ENCODE measurements at places on chromosomes 12 and 14.

DNA sequence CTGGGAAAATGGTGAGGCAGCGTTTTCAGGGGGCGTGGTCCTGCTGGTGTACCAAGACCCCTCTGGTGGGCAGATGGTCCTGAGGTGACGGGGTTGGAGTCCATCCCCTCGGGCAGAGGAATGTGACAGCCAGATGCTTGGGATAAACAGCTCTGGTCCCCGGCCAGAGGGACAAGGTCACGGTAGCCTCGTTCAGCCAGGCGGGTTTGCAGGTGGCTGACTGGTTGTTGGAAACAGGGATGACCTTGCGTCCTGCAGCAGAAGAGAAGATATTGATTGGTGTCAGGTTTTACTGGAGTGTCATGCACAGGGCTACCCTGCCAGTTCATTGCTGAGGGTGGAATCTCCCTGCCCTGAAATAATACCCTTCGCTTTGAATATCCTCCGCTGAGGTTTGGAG lies 43.3 kb downstream of the SLC24A4 start:
- no peak overlapping the region for H3K27ac ChIP-seq
- H3K4me3 ChIP-seq, result no peak overlapping the region
- no peaks in the 10 kb centered on the region for H3K36me3 ChIP-seq
- no peaks in the 10 kb centered on the region for H3K4me1 ChIP-seq

DNA sequence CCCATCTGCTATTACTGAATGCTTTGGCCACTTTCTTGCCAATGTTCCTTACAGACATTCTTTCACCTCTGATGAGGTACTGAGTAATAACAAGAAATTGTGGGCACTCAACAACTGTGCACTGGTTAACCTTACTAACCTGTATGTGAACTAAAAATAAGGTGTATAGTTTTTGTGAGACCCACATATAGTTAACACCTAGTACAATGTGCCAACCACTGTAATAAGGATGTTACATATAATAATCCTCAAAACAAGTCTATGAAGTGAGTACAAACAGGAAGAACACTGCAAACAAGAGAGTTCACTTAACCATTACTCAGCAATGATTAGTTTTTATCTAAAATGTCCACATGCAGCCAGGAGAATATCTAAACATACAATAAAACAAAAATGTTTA lies 4.5 kb downstream of the DDHD1 start:
- H3K36me3 ChIP-seq, result peaks cover 29% of the 10 kb centered on the region
- H3K27ac ChIP-seq, result peak overlapping the region; percentile 14
- H3K4me1 ChIP-seq, result peaks cover 79% of the 10 kb centered on the region
- no peak for DNase-seq
- peak overlapping the region; percentile 100 for H3K4me3 ChIP-seq
- no peaks in the 10 kb centered on the region for H3K27me3 ChIP-seq

- H3K27me3 ChIP-seq, result no peaks in the 10 kb centered on the region
- H3K27ac ChIP-seq, result peak within 1 kb of the TSS; percentile 98
- H3K4me1 ChIP-seq, result peaks cover 58% of the 10 kb centered on the region
- peaks cover 43% of the 10 kb centered on the region for H3K36me3 ChIP-seq
- DNase-seq, result peak; percentile 85
- peak within 1 kb of the TSS; percentile 91 for H3K4me3 ChIP-seq
Measured at GRCh38 chr12:66130267-66131066, at the start of gene LLPH. Gene LLPH (minus strand): TSS chr12:66130750. CDS start chr12:66129106, 1,644 bp downstream.

GRCh38 chr12:104121001-104121400 lies 17.0 kb downstream of the NFYB start:
- H3K4me3 ChIP-seq, result no peak overlapping the region
- no peaks in the 10 kb centered on the region for H3K4me1 ChIP-seq
- no peak overlapping the region for H3K27ac ChIP-seq
- peaks cover 80% of the 10 kb centered on the region for H3K36me3 ChIP-seq

- H3K27ac ChIP-seq, result no peak overlapping the region
- no peak overlapping the region for H3K4me3 ChIP-seq
- H3K27me3 ChIP-seq, result peaks cover 9% of the 10 kb centered on the region
- no peaks in the 10 kb centered on the region for H3K4me1 ChIP-seq
- H3K36me3 ChIP-seq, result no peaks in the 10 kb centered on the region
- no peak for DNase-seq
Measured at GRCh38 chr14:20555845-20556244, 5.0 kb downstream of the RNASE9 start.

DNA sequence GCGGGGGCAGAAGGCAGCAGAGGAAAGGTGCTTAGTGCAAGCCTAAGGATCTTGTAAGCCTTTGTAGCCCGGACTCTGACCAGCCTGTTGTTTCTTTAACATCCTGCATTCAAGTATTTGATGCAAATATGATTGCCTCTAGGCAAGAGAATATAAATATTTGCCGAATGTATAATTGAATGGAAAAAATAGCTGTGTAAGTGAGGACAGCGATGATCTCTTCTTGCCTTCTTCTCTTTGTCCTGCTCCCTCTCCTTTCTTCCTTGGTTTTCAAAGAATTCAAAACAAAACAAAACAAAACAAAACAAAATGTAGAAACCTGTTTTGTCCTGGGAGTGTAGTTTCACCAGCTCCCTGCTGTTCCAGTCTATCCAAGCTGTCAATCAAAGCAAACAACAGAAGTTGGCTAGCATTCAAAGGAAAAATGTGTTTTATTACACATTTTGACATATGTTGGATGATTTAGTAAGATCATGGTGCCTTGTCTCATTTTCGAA lies 74.9 kb upstream of the CPM start:
- no peaks in the 10 kb centered on the region for H3K36me3 ChIP-seq
- no peak for DNase-seq
- peaks cover 4% of the 10 kb centered on the region for H3K4me1 ChIP-seq
- peaks cover 54% of the 10 kb centered on the region for H3K27me3 ChIP-seq

DNA sequence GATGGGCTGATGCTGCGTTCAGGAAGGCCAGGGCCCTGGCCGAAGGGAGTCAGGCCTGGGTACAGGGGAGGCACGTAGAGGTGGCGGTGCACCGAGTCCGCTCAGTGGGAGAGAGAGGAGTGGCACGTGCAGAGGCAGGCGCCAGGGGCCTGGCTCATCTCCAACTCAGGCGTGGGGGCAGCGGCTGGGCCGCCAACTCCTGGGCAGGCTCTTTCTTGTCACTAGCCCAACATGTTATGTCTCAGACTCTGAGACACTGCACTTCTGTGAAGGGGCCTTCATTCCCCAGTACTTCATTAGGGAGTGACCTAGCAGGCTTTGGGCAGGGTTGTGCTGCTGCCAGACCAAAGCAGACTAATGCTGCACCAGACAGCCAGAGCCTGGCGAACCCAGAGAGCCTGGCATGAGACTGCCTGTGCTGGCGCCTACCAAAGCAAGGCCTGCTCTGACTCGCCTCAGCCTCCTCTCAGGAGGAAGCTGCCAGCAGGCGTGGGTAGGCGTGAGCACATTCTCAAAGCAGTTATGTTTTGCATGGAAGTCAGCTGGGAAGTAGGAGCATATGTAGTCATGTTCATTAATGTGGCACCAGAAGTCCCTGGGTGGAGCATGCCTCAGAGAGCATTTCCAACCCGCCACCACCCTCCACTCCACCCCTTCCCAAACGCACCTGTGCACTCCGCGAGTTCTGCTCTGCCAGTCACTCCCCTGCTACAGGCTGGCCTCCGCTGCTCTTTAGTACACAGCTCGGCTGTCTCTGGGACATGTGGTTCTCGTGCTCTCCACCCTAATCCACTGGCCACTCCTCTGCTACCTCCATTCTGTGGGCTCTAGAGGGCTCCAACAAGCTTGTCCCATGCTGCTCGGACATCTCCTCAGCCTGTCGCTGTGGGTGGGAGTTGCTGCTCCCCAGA lies 9.7 kb downstream of the CKB start:
- peaks cover 6% of the 10 kb centered on the region for H3K4me1 ChIP-seq
- H3K36me3 ChIP-seq, result peaks cover 17% of the 10 kb centered on the region
- H3K27ac ChIP-seq, result no peak overlapping the region
- no peaks in the 10 kb centered on the region for H3K27me3 ChIP-seq
- no peak for DNase-seq
